ENCODE measurements at places on chromosomes 4 and X.

DNA sequence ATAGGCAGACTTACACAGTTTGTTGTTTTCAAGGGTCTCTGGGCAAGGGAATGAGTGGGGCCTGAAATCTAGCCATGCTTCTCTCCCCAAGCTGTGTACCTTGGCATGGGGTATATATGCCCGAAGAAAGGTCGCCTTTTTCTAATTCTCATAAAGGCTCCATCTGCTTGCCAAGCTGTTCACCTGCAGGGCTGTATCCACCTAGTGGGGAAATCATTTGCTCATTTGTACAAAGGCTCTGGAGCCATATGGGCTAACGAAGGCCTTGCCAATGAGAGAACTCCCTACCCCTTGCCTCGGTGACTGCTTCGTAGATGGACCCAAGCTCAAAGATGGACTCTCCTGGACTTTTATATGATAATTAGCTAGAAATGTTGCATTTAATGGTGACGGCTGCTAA, 1097.0 kb downstream of the PDHA2 start:
- DNase-seq, result no peak

DNA sequence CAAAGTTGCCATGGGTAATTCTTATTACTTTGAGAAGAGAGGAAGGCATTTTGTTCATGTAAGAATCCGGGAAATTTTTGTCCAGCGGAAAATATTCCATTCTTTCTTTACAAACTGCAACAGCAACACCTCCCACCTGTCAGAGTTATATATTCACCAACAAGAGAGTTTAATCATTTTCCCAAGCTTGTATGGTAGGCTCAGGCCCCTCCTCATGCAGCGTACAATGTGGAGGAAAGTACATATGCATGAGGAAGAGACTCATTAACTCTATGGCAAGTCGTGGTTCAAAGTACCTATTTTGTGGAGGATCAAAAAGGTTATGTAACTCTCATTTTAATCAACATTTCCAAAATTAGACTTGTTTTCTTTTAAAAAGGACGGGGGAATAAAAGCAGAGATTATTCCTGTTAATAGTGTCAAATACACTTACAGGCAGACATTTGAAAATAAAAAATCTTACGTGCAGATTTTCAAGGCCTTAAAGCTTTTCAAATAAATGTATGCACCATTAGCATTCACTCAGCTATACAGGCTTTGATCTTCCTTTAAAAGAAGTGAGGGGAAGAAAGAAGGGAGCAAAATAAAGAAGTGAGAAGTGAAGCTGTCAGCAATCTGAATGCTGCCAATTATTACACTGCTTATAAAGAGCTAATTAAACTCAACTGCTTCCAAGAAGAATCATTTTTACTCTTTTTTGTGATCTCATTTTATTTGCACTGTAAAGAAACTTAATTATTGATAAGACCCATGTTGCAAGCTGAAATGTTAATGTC, 204.8 kb downstream of the FAT4 start:
- no peak for DNase-seq

GRCh38 chr4:163988865-163989264, 494.4 kb downstream of the TMA16 start:
- no peak for DNase-seq

- DNase-seq, result peak; percentile 46
Observed at GRCh38 chrX:71910986-71911730, 513 bp downstream of the NHSL2 start.

DNA sequence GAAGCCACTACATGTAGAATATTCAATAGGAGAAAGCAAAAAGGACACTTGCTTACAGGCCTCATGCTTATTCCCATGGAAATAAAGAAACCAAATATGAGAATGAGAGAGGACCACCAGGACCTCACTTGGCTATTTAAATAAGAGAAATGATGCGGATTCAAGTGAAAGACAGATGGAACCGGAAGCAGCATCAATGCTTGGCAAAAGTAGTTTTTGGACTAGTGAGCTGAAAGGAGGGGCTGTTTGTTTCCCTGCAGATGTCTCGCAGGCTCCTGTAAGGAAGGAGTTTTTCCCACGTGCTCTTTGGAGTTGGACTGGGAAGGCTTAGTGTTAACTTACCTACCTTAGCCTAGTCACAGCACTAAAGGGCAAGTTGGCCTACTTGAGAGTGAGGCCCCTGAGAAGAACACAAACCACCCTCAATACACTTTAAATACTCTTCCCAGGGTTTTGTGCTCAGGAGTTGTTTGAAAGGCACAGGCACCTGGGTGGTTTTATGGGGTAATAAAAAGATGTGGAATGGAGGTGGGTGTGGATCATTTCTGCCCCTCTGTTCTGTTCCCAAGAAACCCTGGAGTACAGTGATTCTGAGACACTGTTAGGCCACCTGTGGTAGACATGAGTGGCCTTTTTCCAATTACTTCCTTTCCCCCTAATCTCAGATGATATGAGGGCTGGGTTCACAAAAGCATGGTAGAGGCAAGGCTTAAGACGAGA, 113.3 kb upstream of the C1GALT1C1 start:
- DNase-seq, result no peak

DNA sequence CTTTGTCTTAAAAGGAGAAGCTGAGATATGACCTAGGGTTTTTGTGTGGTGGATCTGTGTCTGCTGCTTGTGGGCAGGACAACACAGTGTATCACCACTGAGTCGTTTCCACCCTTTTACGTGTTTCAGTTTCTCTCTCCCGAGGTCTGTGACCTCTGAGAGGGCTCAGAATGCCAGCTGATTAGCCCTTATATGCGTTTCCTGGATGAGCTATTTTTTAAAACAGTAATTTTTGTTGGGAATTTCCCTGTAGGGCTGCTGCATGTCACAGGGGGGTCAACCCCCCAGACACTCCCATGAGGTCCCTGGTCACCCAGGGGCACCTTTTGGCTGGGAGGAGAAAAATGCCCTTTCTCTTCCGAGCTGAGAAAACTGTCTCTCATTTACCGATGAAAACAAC, 170.4 kb upstream of the CASK start:
- no peak for DNase-seq

DNA sequence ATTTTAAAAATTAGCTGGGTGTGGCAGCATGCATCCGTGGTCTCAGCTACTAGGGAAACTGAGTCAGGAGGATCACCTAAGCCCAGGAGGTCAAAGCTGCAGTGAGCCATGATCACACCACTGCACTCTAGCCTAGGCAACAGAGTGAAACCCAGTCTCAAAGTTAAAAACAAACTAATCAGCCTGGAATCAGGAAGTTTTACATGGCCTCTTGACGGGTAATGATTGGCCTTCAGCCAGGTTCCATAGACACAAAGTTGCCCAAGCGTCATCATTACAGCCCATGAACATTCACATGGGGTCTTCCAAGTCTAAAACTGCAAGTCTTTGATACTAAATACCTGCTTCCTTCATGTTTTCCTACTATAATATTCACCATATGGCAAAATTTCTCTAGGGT, 10.0 kb upstream of the RGN start:
- DNase-seq, result no peak

- no peak for DNase-seq
Observed at GRCh38 chrX:79162076-79162475, 17.6 kb downstream of the GPR174 start.

GRCh38 chr4:123168812-123169211, 227.8 kb upstream of the SPRY1 start:
- DNase-seq, result no peak

GRCh38 chrX:82412858-82413257, 1095.2 kb upstream of the POU3F4 start:
- no peak for DNase-seq

- DNase-seq, result no peak
Observed at GRCh38 chrX:32532262-32532661, 679.1 kb downstream of the DMD start.

DNA sequence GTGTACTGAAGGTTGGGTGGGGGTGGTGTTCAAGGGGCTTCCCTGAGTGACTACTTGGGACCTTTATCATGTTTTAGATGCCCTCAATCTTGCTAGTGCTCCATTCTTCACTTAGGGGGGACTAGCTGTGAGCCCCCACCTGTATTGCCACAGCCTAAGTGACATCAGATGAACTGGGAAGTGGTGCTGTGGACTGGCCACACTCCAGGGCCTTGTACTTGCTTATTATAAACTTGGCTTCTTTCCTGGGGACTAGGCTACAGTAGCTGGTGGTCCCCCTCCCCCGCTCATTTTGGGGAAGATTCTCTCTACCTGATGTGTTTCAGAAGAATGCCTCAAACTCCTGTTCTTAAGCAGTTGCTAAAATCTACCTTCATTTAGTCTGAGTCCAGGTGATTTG, 46.7 kb upstream of the WDR1 start:
- no peak for DNase-seq

GRCh38 chr4:187075514-187075913, 351.9 kb upstream of the FAT1 start:
- DNase-seq, result no peak

- no peak for DNase-seq
Observed at GRCh38 chr4:107863850-107864371, 39.2 kb downstream of the SGMS2 start.

DNA sequence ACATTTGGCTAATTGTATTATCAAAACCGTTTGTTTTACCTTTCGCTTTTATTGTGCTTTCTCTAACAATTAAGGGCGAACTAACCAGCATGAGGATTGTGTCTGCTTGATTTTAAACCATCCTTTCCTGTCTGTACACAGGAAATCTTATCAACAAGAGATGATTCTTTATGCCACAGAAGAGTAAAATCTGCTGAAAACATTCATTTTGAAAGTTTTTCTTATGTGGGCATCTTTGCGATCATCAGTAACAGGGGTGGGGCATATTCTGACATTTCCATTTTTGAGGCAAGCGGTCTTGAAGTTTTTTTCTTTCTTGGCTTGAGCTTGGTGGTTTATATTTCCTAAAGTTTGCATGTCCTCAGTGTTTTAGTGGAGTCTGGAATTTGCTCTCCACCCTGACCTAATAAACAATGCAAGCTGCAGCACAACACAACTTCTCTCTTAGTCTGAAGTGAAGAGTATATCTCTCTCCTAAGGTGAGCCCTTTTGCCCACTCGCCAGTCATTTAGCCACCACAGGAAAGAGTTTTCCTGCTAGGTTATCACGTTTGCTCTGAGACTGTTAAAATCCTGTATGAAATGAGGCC, 26.6 kb downstream of the NFKB1 start:
- DNase-seq, result no peak

DNA sequence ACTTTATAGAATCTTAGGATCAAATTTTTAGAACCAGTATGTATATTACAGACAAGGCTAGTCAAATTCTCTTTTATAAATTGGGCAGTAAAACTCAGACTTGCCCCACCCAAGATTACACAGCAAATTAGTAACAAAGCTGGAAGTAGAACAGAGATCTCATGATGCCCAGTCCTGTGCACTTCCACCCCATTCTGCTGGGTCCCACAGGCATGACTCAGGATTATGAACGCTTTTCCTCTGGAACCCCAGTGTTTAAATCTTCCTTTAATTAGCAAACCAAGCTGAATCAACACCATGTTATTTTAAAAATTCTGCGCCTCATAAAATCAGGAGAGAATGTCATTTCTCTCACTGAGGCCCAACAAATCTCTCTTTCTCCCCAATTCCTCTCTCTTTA, 1.5 kb upstream of the IL13RA2 start:
- DNase-seq, result no peak

GRCh38 chr4:123390846-123391456, 5.6 kb upstream of the SPRY1 start:
- DNase-seq, result peak; percentile 19

DNA sequence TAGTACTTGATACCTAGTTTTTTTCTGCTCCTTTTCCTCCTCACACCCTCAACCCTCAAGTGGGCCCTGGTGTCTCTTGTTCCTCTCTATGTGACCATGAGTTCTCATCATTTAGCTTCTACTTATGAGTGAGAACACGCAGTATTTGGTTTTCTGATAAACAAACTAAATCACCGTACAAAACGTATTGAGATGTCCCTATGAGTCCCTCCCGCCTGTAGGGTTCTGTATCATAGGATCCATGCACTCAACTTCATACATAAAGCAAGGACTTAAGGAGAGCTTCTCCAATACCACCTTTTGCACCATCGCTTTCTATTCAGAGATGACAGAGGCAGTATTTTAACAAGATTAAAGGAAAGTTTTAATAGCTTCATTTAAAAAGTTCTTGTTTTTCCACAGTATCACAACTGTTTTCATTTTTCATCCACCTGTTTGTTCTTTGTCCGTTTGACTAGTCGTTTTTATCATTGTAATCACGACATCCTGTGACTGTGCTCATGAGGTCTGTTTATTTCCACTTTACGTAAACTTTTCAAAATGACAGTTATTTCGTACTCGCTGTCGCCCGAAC, 457 bp upstream of the RAB9A start:
- no peak for DNase-seq

GRCh38 chr4:103429283-103429682, 231.1 kb upstream of the CENPE start:
- DNase-seq, result no peak

- DNase-seq, result no peak
Observed at GRCh38 chrX:40176351-40177116, 78.8 kb upstream of the BCOR start.

- DNase-seq, result no peak
Observed at GRCh38 chr4:182453830-182454229, 210.6 kb downstream of the TENM3 start.

- no peak for DNase-seq
Observed at GRCh38 chr4:182994171-182994570, 77.0 kb upstream of the DCTD start.

- DNase-seq, result peak; percentile 28
Observed at GRCh38 chrX:110131031-110131430, 128.1 kb downstream of the TMEM164 start.

DNA sequence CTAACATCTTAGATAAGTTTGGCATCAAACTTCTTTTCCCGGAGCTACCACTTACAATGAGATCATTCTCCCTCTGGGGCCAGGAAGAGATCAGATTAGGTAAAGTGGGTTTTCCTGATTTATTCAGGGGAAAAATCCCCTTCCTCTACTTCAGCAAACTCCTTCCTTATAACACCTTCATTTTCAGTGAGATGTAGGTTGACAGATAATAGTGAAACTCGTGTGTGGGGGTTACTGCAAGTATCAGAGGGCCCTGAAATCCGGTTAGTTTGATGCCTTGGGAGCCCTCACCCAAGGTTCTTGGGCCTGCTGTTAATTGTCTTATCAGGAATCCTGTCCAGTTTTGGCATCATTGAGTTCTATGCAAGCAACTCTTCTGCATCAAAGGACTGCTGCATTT, 10.8 kb downstream of the FTHL17 start:
- DNase-seq, result no peak

GRCh38 chr4:178612733-178613132, 1170.5 kb upstream of the AGA start:
- DNase-seq, result no peak
